ENCODE measurements at places on chromosomes 5 and 9. TPM values are rescaled to one million over a fixed set of nuclear protein-coding genes. Genes with fewer than 3 reads are reported as not detected.

The RNF224 gene
- total RNA-seq: not detected

GRCh38 chr5:132218321-132218720 is 9.3 kb downstream of the P4HA2 start:
- peaks cover 40% of the 10 kb centered on the region for H3K4me1 ChIP-seq
- H3K27me3 ChIP-seq: no peaks in the 10 kb centered on the region
- no peak for DNase-seq

DNA sequence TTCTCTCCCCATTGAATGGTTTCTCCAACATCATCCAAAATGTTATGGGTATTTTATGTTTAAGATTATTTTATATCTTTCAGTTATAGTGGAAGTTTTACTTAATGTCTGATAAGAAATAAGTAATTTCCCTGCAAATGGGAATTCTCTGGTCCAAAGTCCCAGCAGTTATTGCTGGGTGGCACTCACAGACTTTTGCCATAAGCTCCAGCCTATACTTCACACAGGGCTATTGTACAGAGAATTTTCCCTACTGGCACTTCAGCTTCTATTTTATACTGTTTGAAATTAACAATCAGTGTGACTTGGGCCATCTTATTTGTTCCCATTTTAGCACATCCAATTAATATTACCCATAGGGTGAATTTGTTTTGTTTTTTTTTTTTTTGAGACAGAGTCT is 32.9 kb downstream of the CD14 start:
- DNase-seq: no peak
- no peak overlapping the region for H3K4me3 ChIP-seq
- H3K4me1 ChIP-seq: no peaks in the 10 kb centered on the region
- H3K27ac ChIP-seq: no peak overlapping the region
- no peaks in the 10 kb centered on the region for H3K36me3 ChIP-seq

GRCh38 chr5:134100283-134101091 is 14.0 kb upstream of the TCF7 start:
- DNase-seq: peak; percentile 37
- no peaks in the 10 kb centered on the region for H3K27me3 ChIP-seq
- H3K4me3 ChIP-seq: no peak overlapping the region
- no peak overlapping the region for H3K27ac ChIP-seq
- H3K36me3 ChIP-seq: no peaks in the 10 kb centered on the region
- peaks cover 25% of the 10 kb centered on the region for H3K4me1 ChIP-seq

Measured in stomach (tissue), 19 donors.